ENCODE measurements at places on chromosomes 4 and X.

DNA sequence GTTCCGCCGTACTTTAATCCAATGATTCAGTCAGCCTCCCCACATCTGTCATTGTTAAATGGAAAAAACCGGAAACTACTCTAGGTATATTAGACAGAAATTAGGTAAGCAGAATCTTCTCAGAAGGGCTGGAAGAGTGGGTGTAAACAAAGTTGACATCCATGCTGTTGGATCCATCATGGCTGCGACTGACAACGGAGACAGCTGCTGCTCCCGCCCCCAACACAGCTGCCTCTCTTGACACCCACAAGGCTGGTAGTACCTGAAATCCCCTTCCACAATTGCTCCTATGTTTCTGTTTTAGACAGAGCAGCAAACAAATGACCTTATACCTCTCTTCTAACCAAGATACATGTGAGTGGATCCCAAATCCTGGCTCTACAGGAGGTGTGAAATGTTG is 66.6 kb downstream of the RXFP1 start:
- no peak for DNase-seq

- DNase-seq = no peak
These were observed 33.2 kb upstream of the LDB2 start for GRCh38 chr4:16931339-16932305.

- DNase-seq = no peak
These were observed 32.7 kb downstream of the METAP1 start for GRCh38 chr4:99028187-99028586.

GRCh38 chr4:167775375-167775774 is 317.0 kb upstream of the ANXA10 start:
- DNase-seq = no peak

DNA sequence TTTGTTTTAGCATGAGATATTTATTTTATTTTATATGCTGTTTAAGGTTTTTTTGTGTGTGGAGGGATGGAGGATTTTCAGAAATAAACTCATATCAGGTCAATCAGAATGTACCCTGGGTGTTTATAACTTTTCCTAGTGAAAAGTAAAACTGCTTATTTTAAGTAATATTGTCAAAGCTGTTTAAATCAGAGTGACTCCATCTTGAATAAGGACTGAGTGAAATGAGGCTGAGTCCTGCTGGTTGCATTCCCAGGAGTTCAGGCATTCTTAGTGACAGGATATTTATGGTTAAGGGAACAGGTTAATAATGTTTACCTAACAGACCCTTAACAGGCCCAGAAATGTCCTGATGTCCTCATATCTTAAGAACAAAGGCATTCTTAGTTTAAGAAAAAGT is 1160.9 kb upstream of the PCDH7 start:
- DNase-seq = no peak

DNA sequence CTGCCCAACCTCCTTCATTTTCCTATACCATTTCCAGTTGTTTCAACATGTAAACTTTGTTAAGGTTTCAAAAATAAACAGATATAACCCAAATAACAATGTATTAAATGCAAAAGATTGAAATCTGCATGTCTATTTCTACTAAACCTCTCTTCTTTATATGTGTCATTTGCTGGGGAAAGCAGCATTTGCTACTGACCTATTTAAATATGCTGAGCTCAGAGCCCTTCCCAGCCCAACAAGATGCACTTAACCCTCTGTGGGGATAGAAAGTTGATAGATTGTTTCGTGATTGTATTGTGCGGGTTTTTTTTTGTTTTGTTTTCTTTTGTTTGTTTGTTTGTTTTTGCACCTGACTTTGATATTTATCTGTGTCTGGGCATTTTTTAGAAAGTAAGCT is 139.5 kb downstream of the UCHL1 start:
- no peak for DNase-seq

- DNase-seq = peak; percentile 75
These were observed at the start of gene GRSF1 for GRCh38 chr4:70839589-70840093. Gene GRSF1, minus strand, starts transcription at chr4:70839890. Its CDS starts 63 bp downstream, at chr4:70839827.

DNA sequence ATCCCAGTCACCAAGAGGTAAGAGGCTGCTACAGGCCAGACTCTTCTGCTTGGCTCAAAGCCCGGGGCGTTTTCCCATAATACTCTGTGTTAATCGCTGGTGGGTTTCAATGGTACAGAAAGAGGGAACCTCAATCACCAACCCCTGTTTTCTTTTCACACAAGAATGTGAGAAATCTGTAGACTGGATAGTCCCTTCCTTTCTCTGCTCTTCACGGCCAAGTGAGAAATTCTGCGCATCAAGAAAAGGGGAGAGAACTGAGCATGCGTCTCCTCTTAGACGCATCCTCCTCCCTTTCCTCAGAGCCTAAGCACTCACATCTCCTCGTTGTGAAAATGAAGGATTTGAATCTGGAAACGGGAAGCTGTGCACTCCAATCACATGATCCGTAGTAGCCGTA is 64.7 kb downstream of the CLNK start:
- DNase-seq = no peak

DNA sequence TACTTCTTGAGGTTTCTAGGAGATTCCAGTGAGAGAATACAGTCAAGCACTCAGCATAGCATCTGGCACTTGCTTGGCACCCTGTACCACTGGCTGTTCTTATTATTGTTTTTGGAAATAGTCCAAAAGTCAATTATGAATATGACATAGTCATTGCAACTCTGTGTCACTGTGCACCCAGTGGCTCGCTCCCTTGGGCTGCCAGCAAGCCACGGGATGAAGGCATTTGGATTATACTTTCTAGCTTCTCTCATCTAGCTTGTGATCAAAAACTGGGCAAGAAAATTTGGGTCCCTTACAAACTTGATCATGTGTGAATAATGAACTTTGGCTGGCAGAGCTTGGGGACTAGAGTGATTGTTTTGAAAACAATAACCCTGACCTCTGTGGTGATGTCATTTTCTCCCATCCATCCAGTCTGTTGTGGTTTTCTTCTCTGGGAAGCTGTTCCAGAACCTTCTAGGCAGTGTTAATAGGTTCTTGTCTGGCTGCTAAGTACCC is 32.7 kb upstream of the LIMCH1 start:
- no peak for DNase-seq

GRCh38 chr4:108926061-108926460 is 163.2 kb upstream of the ETNPPL start:
- no peak for DNase-seq

GRCh38 chr4:5003372-5003857 is 15.8 kb downstream of the CYTL1 start:
- DNase-seq = no peak

- DNase-seq = no peak
These were observed 9.2 kb upstream of the CXorf66 start for GRCh38 chrX:139974471-139974870.

GRCh38 chrX:135981668-135982067 is 3.6 kb upstream of the SLC9A6 start:
- no peak for DNase-seq

DNA sequence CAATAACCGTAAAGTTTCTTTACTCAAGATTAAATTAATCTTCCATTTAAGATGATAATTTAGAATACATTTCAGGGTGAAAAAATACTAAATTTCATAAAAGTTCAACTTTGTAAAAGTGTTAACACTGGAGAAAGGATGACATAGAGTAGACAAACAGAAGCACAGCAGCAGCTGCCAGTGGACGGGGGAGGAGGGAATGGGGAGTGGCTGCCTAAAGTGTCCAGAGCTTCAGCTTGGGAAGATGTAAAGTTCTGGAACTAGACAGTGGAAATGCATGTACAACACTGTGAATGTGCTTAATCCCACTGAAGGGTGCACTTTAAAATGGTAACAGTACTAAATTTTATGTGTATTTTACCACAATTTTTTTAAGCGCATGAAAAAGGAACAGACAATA is 39.9 kb downstream of the RELL1 start:
- DNase-seq = no peak

GRCh38 chr4:159105761-159106243 is 2.9 kb downstream of the RAPGEF2 start:
- DNase-seq = no peak

GRCh38 chr4:184343502-184344177 is 126.0 kb upstream of the ENPP6 start:
- DNase-seq = no peak

GRCh38 chrX:74242050-74242449 is 61.9 kb upstream of the ZCCHC13 start:
- DNase-seq = no peak

DNA sequence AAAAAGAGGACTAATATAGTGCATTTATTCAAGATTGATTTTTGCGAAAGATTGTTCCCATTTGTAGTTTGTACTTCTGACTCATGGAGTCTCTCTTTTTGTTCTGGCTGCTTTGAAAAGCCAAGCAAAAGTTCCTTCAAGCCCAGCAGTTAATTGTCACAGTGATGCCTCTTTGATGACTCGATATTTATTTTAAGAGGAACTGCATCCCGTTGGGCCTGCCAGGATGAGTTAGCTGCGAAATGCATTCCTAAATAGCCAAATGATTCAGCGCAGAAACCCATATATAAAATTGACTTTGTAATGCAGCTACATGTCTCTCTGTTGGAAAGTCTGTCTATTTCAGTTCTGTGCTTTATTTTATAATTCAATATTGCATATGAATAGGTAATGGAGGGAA is 295.1 kb downstream of the GBA3 start:
- no peak for DNase-seq

DNA sequence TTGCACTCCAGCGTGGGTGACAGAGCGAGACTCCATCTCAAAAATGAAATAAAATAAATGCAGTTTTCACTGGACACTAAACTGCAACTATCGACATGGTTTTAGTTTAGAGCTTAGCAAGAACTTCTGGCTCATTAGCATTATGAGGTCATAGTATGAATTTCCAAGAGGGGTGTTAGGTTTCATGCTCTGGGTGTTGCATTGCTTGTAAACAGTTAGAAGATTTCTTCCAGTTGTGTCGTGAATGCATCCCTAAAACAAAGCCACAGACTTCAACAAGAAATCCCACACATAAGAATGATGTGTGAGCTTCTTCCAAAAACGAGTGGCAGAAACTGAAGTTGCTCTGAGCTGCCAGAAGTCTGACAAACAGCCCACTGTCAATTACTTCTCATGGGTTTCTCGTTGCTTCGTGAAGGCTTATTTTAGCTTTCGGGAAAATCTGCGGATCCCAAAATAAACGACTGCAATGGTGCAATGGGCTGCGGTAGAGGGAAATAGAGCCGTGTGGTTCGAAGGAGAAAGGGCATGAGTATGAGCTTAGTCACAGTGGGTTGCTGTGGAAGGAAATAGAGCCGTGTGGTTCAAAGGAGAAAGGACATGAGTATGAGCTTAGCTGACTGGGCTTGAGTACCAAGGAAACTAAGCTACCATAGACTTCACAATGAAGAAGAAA is 354.9 kb downstream of the DHRSX start:
- no peak for DNase-seq

- no peak for DNase-seq
These were observed 3.7 kb downstream of the DOCK11 start for GRCh38 chrX:118499295-118499694.

GRCh38 chr4:55435141-55435841 is 39.5 kb downstream of the TMEM165 start:
- no peak for DNase-seq

GRCh38 chr4:37964734-37965457 is 4.7 kb downstream of the PTTG2 start:
- no peak for DNase-seq

All from left renal pelvis (tissue), 4 donors.